Hematopoietic multipotent progenitor cell treated with erythropoietin and hydrocortisone succinate and interleukin-3 and kit ligand, for 4 days (in vitro differentiated cells): ENCODE measurements at places on chromosomes 1 and 21.
A peak's percentile ranks its signal among the peaks of the same experiment; 100 is the strongest.

GRCh38 chr21:26194811-26195251, 24.3 kb upstream of the APP start:
- DNase-seq: no peak

DNA sequence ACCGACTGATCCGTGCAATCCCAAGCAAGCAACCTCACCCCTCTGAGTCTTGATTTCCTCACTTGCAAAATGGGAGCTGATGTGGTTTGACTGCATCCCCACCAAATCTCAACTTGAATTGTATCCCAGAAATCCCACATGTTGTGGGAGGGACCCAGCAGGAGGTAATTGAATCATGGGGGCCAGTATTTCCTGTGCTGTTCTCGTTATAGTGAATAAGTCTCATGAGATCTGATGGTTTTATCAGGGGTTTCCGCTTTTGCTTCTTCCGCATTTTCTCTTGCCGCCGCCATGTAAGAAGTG, 58.4 kb downstream of the FHAD1 start:
- no peak for DNase-seq

DNA sequence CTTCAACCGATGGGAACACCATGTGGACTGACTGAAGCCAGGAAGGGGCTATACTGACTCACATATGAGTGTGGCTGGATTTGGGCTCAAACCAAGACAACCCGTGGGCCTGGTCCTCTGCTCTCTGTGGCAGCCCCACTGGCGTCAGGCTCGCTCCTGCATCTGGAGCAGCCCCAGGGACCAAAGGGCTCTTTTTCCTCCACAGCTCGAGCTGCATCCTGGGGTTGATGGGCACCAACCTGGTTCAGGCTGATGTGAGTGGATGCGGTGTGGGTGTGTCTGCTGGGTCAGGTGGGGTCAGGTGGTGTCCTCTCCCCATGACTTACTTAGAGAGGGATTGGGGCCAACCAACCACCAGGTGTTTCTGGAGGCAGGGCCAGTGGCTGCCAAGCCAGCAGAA, 303.0 kb upstream of the AJAP1 start:
- no peak for DNase-seq

GRCh38 chr1:156460525-156460924, 40.0 kb downstream of the MEF2D start:
- peak; percentile 95 for DNase-seq

DNA sequence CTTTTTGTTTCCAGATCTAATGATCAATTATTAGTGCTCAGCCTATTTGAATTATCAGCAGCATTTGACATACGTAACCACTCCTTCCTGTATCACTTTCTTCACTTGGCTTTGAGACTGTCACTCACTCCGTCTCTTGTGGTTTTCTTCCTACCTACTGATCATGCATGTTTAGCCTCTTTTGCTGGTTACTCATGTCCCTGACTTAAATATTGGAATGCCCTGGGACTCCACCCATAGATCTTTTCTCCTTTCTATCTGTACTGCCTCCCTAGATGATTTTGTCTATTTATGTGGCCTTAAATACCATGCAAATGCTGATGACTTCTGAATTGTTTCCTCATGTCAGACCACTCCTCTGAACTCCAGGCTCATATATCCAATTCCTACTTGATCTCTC, 57.7 kb upstream of the PDE4B start:
- DNase-seq: no peak

- no peak for DNase-seq
Observed at GRCh38 chr1:39877231-39877778, 6.0 kb downstream of the TRIT1 start.

- peak; percentile 45 for DNase-seq
Observed at GRCh38 chr1:154621875-154622274, 13.9 kb upstream of the ADAR start.

DNA sequence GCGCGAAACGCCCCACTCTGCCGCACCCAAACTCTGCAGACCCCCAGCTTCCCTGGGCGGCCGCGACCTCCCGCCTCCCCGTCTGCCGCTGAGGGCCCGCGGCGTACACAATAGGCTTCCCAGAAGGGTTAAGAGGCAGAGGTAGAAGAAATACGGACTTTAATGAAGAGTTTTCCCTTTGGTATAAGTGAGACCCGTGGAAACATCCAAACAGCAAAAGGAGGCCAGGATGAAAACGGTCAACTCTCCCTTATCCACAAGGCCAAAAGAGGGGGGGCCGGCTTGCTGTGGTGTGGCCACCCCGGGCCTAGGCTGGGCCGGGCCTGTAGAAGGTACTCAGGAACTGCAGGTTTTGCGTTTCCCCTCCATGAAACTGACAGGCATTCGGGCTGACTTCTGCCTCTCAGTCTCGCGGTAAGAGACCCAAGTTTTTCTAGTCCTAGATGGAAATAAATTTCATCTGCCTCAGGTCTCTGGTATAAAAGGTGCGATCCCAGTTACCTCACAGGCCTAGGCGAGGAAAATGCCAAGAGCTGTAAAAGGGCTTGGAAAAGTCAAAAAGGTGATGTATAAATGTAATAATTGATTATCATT, 671 bp upstream of the PYGO2 start:
- DNase-seq: peak; percentile 64

DNA sequence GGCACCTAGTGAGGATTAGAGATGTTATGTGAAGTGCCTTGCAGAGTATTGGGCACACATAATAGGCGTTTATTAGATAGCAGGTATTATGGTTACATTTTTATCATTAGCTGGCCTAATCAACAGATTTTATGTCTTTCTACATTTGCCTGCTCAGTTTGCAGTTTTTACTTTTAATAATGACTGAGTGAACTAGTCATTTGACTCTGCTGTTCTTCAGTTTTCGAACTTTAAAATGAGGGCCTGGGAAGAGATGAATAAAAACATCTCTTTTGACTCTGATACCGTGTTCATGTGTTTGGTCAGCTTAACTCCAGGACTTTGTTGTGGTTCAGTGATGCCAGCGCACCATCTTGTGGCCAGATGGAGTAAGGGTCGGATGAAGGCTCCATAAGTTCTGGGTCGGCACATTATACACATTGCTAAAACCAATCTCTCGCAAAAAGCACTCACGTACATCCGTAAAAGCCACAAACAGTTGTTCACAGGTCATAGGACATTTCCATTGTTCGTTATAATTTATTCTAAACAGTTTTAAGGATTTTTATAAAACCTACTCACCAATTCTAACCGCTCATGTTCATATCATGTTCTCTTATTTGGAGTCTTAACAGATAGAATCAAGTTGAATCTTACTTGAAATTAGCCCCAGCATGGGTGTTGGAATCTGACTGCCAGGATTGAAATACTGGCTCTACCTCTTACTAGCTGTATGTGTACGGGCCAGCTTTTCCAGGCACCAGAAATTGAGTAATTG, 78.4 kb upstream of the GPR88 start:
- DNase-seq: peak; percentile 93

DNA sequence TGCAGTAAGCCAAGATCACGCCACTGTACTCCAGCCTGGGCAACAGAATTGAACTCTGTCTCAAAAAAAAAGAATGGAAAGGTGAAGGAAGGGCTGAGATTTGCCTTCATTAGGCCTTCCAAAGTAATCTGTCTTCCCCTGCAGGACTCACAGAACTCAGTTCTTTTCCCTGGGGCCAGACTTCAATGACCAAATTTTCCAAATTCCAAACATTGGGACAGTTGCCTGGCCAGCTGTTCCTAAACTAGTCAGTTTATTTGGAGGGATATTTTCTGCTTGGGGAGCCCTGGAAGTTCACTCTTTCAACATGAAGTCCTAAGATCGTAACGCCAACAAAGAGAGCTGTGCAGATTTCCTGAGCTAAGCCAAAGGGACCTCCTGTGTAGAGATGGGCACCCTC, 5.4 kb upstream of the DEDD start:
- DNase-seq: no peak

- DNase-seq: no peak
Observed at GRCh38 chr1:6506210-6507036, 15.0 kb upstream of the PLEKHG5 start.

- DNase-seq: no peak
Observed at GRCh38 chr1:23434260-23434775, 9.8 kb upstream of the TCEA3 start.

- DNase-seq: peak; percentile 29
Observed at GRCh38 chr1:210292231-210292871, 36.4 kb upstream of the HHAT start.

- DNase-seq: no peak
Observed at GRCh38 chr1:35845766-35846165, 37.2 kb upstream of the AGO1 start.

GRCh38 chr1:46556822-46557221, 5.4 kb upstream of the KNCN start:
- DNase-seq: peak; percentile 78

- no peak for DNase-seq
Observed at GRCh38 chr1:54415533-54415932, 9.3 kb upstream of the SSBP3 start.

- DNase-seq: peak; percentile 90
Observed at GRCh38 chr1:39098546-39099250, 72.5 kb downstream of the NDUFS5 start.

DNA sequence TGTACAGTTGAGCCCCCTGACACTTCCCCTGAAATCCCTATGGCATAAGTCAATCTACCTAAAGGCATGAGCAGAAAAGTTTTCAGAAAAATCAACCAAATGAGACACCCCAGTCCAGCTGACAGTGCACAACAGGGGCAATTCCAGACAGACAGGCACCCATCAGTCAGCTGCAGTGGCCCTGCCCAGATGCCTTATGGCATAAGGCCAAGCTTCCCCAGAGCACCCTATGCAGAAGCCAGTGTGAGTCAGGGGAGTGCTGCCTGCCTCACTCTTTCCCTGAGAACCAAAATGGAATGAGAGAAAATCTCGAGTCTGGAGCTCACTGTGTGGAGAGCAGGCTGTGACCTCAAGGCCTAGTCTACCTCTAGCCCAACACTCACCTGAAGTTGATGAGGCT, 38.1 kb downstream of the MRAP start:
- no peak for DNase-seq

DNA sequence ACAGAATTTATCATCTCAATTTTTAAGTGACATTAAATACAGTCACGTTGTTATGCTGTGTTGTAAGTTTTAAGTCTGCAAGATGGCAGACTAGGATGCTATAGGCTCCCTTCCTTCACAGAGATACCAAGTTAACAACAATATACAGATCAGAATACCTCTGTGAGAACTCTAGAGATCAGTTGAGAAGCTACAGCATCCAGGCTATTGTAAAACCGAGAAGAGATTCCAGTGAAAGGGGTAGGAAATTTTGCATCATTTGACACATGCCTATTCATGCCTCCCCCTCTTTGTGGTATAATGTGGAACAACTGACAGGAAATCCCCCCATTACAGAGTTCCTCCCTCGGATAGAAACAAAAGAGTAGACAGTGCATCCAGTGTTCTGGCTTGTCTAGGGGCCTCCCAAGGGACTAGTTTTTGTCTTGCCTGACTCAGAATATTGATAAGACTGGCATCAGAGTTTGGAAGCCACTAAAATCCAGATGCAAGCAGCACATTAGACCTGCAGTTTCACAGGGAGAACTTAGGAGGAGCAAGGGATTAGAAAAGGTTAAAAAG, 80.6 kb downstream of the LBR start:
- DNase-seq: peak; percentile 33

DNA sequence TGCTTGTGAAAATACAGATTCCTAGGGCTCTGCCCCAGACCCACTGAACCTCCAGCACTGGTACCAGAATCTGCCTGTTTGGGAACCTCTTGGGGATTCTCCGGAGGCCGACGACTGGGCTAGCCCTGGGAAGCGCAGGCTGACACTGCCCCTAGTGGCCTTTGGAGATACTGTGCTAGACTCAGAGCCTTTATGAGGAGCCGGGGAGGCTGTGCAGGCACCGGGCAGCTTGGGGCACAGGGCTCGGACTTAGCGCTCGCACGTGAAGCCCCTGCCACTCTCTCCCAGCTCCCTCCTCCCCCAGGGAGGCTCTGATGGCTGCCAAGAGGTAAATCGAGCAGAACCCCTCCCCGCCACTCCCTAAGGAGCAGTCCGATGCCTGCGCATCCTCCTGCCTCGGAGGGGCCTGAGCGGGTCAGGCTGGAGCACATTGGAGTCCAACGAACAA, 144.6 kb upstream of the TNR start:
- peak; percentile 75 for DNase-seq

DNA sequence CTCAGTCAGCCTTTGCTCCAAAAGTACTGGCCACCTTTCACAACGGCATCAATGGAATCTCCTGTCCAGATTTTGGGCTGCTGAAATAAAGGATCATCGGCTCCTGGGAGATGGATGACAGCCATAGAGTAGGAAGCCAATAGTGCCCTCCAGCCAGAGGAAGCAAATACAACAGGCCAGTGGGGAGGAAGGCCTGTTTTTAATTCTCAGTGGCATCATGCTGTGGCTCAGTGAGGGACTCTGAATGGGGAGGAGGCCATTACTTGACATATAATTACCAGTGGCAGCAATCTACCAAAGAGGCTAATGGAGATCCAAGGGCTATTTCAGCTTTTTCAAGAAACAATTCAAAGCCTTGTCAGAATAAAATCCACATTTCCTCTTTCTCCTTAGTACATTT, 26.7 kb downstream of the COLGALT2 start:
- DNase-seq: no peak

GRCh38 chr1:107551456-107551855, 410.6 kb downstream of the NTNG1 start:
- DNase-seq: no peak

GRCh38 chr1:181314959-181315358, 168.4 kb upstream of the CACNA1E start:
- no peak for DNase-seq

GRCh38 chr1:10639011-10639774, 157.3 kb downstream of the CASZ1 start:
- DNase-seq: peak; percentile 23

GRCh38 chr1:96887501-96887900, 165.9 kb downstream of the PTBP2 start:
- no peak for DNase-seq

DNA sequence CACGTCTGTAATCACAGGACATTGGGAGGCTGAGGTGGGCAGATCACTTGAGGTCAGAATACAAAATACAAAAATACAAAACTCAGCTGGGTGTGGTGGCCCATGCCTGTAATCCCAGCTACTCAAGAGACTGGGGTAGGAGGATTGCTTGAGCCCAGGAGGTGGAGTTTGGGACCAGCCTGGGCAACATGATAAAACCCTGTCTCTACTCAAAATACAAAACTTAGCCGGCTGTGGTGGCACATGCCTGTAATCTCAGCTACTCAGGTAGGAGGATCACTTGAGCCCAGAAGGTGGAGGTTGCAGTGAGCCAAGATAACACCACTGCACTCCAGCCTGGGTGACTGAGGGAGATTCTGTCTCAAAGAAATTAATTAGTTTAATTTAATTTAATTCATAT, 6.5 kb upstream of the ITLN1 start:
- DNase-seq: peak; percentile 80

- no peak for DNase-seq
Observed at GRCh38 chr1:23902321-23903278, 10.6 kb downstream of the CNR2 start.

DNA sequence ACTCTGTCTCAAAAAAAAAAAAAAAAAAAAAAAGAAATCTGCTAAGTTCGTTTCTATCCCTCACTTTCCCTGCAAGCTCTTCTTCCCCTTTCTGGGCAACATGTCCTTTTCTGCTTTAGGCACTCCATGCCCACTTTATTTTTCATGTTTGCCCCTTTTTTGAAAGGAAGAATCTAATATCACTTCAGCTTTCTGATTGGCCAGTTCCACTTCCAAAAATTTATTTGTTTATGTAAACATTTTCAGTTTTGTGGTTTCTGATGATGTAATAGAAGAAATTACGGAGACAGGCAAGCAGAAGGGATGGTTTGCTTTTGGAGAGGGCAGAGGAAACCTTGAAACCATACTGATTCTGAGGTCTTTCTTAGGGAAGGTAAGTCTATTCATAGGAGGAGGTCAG, 15.1 kb downstream of the IFNAR1 start:
- no peak for DNase-seq

GRCh38 chr1:161843156-161843555, 77.0 kb downstream of the ATF6 start:
- DNase-seq: peak; percentile 24
